ENCODE measurements at places on chromosomes 4 and X.

DNA sequence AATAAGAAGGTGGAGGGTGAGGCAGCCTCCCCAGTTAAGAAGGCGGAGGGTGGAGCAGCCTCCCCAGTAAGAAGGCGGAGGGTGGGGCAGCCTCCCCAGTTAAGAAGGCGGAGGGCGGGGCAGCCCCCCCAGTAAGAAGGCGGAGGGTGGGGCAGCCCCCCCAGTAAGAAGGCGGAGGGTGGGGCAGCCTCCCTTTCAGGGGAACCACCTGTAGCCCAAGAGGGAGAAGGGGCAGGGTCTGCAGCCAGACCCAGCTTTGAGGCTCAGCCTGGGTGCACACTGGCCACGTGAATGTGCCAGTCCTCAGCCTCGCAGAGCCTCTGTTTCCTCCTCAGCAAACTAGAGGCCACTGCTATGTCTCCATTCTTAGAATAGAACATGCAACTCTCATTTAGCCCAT, 52.6 kb downstream of the HMX1 start:
- no peak for DNase-seq

DNA sequence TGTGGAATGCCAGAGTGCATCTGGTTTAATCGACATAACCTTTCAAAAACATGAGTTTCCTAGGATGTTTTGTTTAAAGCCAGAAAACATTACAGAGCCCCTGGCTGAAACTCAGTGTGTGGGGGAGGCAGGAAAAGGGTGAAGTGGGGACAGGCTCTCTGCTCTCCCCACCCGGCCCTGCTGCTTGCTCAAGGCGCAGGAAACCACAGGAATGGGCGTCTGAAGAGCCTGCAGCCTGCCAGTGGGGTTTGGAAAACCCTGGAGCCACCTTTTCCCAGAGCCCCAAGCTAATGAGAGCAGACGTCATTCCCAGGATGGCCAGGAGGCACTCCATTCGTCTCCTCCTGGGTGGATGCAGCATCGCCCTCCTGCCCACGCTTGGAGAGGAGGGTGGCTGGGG, 240.6 kb downstream of the AFAP1 start:
- DNase-seq, result no peak

DNA sequence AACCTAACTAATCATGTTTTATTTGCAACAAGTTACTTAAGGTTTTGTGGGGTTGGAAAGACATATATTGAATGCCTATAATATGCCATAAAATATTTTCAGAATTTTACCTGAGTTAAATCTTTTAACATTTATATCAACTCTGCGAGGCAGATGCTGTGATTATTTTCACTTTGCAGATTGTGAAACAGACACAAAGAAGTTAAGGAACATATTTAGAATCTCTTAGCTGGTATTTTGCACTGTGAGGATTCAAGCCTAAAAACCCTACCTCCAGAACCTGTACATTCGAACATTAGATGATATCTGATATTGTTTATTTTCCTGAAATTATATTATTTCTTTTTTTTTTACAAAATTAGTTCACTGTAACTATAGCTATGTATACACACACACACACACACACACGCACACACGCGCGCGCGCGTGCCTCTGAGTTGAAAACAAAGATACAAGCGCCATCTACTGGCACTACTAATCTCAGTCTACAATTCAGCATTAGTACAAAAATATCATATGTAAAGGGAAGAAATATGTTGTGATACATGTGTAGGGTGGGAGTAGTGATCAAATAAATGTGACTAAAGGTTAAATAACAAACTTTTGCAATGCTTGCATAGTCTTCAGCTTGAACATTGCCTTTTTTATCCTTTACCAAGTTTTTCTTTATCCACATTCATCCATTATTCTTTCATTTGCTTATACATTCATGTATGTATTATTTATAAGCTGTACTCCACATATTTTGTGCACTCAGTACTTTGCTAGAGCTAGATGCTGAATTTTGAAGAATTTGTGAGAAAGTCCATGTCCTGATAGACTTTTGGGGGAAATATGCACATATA, 61.5 kb downstream of the ANXA10 start:
- DNase-seq, result peak; percentile 27

DNA sequence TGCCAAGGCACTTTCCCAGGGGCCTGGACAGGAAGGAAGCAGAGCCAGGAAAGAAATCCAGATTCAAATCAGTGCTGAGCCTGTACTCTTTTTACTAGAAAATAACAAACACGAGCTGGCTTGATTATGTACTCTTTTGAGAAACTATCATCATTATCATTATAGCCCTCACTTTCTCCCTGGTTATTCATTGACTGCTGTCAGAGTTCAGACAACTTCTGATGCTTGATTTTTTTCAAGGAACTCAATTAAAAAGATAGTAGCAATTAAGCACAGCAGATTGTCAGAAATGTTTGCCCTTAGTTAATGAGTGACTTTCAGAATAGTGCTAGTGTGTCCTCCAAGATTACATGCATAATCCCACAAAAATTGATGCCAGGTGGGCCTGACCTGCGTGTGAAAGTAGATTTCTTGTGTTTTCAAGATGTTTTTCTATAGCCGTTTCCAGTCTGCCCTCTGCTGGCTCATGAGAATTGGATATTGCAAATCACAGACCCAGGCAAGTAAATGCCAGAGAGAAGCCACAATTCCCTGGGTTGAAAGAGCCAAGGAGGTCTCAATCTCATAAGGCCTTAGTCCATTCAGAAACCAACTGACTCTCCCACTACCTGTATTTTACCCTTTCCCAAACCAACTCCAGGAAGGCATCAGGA, 14.3 kb upstream of the PNPLA4 start:
- no peak for DNase-seq

DNA sequence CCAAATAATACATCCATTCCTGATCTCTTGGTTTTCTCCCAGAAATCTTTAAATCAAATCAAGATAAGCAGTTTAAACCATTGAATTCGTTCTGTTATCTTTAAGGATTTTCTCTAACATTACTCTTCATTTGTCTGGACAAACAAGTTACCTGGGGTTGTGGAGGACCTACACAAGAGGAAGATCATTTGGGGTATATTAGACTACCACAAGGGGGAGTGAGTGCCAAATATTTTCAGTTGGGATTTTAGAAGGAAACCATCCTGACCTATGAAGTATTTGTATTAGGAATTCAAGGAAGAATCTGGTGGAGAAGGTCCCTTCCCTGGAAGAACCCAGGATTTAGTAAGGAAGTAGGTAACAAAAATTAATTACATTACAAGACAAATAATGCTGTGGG, 12.0 kb upstream of the DCHS2 start:
- no peak for DNase-seq

DNA sequence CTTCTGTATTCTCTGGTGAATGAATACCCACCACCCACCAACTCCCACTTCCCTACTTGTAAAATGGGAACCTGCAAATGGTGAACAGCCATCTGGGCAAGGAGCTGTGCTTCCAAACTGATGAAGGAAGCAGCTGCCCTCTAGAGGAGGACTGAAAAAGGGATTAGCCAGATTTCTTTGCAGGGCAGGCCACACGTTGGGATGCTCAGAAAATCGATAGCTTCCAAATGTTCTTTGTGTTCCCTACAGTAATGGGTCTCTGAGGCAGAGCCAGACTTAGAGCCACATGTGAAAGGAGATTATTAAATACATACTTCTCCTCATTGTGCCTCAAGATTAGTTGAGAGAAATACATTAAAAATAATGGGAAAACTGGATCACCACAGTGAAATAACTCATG, 39.3 kb upstream of the LPAR4 start:
- no peak for DNase-seq

Data from stimulated activated CD4-positive, alpha-beta T cell treated with anti-CD3 and anti-CD28 coated beads, Interleukin-1b, Interleukin-23, amount 100 ng/mL, for 1 hour (primary cell).